Muscle of back (tissue), 13 donors: ENCODE measurements at places on chromosomes 2 and 18. TPM values are rescaled to one million over a fixed set of nuclear protein-coding genes. Genes with fewer than 3 reads are reported as not detected.

GRCh38 chr2:149738767-149739166 lies 151.2 kb upstream of the MMADHC start:
- no peak for DNase-seq

GRCh38 chr2:203814661-203815540 lies 52.7 kb upstream of the CTLA4 start:
- peak; percentile 84 for DNase-seq

Gene TMEM37
- polyA plus RNA-seq: 6.6 TPM

Gene ZEB2
- polyA plus RNA-seq: 97.8 TPM

Gene EMILIN1
- 45.1 TPM for polyA plus RNA-seq

Gene KCNJ13
- not detected for polyA plus RNA-seq
